ENCODE measurements at places on chromosomes 2 and 18. TPM values are rescaled to one million over a fixed set of nuclear protein-coding genes. Genes with fewer than 3 reads are reported as not detected.

DNA sequence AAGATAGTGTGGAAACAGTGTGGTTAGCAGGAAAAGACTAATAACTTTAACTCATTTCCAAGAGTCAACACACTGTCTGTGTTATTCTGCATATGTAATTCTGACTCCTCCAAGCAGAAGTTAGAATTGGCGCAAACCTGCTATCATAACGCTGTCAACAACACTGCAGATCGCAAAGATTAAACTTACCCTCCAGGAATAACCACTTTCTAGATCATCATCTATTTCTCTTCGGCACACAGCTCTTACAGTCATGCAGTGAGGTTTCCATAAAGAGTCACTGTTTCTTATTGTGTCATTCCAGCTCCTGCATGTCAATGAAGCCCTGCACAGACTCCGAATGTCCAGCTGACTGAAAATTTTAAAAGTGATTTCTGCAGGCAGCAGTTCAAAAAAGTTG is 2.4 kb downstream of the FBXO48 start:
- no peak for DNase-seq

- DNase-seq: no peak
Measured at GRCh38 chr2:6310256-6311215, 555.2 kb downstream of the CMPK2 start.

- no peak for DNase-seq
Measured at GRCh38 chr2:239239607-239240413, 161.0 kb downstream of the HDAC4 start.

GRCh38 chr2:65450393-65450792 is 18.0 kb upstream of the SPRED2 start:
- no peak for DNase-seq

DNA sequence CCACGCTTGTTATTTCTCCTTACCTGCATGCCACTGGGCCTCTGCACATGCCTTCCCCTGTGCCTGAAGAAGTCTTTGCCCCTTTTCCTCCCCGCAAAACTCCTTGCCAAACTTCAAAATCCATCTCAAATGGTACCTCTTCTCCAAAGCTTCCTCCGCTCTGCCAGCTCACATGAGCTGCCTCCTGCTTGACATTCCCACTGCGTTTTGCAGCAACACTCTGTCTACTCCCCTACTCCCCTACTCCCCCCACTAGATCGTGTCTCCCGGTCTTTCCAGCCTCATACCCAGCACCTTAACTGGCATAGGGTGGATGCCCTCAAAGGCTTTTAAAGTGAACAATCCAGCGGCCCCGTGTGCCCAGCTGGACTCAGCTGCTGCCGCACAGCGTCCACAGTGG is 65.8 kb downstream of the TNS1 start:
- no peak for DNase-seq

DNA sequence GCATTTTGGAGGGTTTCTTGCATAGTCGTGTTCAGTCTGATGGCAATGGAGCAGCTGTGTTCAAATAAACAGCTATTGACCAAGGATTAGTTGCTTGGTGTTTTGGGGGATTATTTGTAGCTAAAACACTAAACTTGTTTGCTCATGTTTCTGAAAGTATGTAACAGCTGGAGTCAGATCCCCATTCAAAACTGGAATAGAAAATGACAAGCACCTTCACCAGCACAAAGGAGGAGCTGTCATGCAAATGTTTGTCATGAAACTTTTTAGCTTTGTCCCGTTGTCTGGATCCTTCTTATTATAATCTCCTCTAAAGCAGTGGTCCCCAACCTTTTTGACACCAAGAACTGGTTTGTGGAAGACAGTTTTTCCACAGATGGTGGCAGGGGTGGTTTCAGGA is 96.9 kb upstream of the ZNF236 start:
- DNase-seq: no peak

GRCh38 chr2:99842451-99842850 is 299.9 kb downstream of the AFF3 start:
- no peak for DNase-seq

- peak; percentile 85 for DNase-seq
Measured at GRCh38 chr2:219289537-219290361, 10.6 kb downstream of the DNAJB2 start.

DNA sequence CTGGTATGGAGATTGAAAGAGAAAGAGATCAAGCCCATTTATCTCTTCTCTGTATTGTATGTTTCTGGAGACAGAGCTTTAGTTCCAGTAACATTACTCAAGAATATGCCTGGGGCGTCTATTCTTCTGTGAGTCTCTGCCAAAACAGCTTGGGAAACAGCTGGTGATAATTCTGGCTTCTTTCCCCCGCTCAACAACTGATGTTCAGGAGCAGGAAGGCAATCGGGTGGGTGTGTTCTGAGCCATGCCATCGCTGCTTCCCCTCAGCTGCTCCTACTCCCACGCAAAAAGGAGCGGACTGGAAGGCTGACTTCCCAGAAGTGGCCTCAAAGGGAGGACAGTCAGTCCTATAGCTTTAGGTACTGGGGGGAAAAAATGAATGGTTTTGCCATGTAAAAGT is 695.1 kb downstream of the PLCL1 start:
- no peak for DNase-seq

DNA sequence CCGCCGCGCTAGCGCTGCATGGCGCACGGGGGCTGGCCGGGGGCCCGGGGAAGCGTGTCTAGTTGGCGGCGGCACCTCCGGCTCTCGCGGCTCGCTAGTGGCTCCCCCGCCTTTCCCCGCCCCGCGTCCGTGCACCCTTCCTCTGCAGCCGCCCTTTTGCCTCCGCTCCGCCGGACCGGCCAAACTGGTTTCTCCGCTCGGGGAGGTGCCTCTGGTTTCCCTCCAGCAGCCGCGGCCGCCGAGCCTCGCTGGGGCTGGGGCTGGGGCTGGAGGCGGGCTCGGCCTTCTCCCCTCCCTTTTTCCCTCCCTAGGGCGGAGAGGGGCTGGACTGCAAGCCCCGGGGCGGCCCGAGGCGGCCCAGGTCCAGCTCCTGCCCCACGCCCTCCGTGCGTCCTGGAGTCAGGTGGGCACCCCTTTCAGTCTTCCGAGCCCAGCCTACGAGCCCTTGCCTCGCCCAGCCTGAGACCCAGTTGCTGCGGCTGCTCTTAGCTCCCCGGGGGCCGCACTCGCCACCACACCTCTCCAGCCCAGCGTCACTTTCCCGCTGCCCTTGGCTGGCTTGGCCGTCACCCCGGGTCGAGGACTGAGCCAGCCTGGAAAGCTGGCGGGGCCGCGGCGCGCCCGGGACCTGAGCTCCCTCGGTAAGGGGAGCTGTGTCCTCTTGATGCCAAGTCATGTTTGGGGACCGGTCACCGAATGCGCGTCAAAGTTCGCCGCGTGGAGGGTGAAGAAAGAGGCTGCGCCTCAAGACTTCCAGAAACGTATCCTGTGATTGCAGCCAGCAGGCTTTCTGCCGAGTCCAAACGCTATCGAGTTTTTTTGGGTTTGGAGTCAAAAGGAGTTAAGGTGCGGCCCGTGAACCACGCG is at the start of gene ATP8B1:
Gene ATP8B1 (minus strand): TSS at position 213 of the 867 bp plus-strand sequence. CDS start 71,508 bp downstream, outside the sequence.
- DNase-seq: peak; percentile 84

- DNase-seq: peak; percentile 94
Measured at GRCh38 chr18:79245517-79246001, 150.2 kb upstream of the NFATC1 start.

GRCh38 chr2:151363709-151364108 is 6.3 kb downstream of the TNFAIP6 start:
- no peak for DNase-seq

GRCh38 chr2:74841641-74842040 is 7.7 kb downstream of the HK2 start:
- no peak for DNase-seq

- no peak for DNase-seq
Measured at GRCh38 chr2:23055251-23055650, 329.7 kb upstream of the KLHL29 start.

GRCh38 chr18:40094441-40094840 is 1860.6 kb upstream of the PIK3C3 start:
- DNase-seq: no peak

DNA sequence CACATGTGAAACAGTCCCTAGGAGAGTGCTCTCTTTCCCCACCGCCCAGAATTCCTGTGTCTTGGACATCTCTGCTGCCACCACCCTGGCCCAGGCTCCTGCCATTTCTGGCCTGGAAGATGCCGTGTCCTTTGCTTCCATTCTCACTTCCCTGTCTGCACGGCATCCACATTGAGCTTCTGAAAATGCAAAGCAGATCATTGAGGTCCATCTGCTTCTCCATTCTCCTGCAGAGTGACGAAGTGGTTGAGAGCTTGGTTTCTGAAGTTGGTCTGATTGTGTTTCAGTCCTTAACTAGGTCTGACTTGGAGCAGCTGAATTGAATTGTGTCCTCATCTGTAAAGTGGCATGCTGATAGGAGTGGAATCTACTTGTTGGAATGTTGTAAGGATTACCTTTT is 98.7 kb upstream of the MGAT5 start:
- DNase-seq: no peak

DNA sequence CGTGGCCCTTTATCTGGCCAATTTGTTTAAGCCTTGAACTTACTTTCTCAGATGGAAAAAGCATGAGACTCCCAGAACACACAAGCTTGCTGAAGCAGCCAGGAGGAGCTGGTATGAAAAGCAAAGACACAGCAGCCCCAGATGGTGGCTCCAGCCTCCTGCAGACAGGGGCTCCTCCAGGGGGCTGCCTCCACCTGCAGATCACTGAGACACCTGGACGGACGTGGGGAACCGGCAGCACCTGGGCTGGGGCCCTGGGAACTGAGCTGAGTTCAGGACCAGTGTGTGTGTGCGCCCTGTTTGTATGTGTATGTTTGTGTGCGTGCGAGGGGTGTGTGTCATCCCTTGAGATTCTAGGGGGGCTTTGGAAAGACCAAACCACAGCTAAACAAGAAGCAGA is 8.6 kb downstream of the CYS1 start:
- no peak for DNase-seq

GRCh38 chr2:132366421-132367180 is 50.0 kb upstream of the GPR39 start:
- DNase-seq: no peak

GRCh38 chr2:41644936-41645335 is 402.9 kb upstream of the PKDCC start:
- no peak for DNase-seq

DNA sequence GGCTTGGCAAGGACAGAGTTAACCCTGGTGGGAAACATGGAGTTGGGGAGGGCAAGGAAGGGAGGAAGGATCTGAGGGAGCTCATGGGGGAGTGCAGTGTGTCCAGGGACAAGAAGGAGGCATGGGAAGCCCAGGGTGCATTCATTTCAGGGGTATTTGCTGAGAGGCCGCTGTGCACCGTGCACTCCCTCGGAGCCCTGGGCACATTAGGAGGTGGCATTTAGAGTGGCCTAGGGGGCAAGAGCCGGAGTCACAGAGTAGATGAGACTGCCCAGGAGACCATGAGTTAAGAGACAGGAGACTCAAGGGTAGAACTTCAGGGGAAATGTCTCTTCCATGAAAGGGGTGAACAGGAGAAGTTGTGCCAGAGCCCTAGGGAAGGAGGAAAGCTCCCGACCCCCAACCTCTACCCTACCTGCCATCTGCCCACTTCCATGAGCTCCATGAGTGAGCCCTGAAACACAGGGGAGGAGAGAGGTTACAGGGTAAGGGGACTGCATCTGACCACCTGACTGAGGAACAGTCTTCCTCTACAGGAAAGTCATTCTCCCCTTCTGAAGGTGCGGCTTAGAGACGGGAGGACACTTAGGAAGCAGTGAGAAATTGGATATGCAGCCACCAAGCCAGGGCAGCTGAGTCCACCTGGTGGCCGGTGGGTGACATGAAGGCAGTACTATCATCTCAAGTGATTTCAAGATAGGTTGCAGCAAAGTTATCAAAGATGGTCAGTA is 58.5 kb upstream of the COPS8 start:
- DNase-seq: peak; percentile 49

DNA sequence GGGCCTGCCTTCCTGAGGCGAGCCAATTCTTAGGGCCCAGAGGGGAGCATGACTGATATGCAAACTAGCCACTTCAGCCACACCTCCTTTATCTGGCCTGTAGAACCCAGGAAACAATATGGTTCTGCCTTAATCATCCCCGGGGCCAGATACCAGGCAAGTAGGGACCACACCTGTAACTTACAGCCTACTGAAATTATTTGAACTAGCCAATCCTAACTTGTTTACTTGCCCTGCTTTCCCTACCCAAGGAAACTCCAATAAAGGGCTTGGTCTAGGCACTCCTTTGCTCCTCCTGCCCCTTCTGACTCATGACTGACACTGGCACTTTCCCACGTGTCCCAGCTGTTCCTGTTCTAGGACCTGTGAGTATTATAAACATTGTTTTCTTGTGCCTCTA is 57.6 kb downstream of the MYOM1 start:
- DNase-seq: peak; percentile 8

DNA sequence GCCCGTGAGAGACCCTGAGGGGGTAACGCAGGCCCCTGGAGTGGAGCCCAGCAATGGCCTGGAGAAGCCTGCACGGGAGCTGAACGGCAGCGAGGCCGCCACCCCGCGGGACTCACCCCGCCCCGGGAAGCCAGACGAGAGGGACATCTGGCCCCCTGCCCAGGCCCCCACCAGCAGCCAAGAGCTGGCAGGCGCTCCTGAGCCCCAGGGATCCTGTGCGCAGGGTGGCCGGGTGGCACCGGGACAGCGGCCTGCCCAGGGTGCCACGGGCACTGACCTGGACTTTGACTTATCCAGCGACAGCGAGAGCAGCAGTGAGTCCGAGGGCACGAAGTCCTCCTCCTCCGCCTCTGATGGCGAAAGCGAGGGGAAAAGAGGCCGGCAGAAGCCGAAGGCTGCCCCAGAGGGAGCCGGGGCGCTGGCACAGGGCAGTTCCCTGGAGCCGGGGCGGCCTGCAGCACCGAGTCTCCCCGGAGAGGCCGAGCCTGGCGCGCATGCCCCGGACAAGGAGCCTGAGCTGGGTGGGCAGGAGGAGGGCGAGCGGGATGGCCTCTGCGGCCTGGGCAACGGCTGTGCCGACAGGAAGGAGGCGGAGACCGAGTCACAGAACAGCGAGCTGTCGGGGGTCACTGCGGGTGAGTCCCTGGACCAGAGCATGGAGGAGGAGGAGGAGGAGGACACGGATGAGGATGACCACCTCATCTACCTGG is 35.1 kb downstream of the CTDP1 start:
- no peak for DNase-seq

Gene CACNB4
- not detected for total RNA-seq

Gene DSC3
- total RNA-seq: not detected

Gene C2orf78
- total RNA-seq: not detected

Gene CERKL
- not detected for total RNA-seq

Gene CYP26B1
- 5.4 TPM for total RNA-seq

Gene MC5R
- 0.69 TPM for total RNA-seq

Gene ASPRV1
- total RNA-seq: 2.4 TPM

Gene GAL3ST2
- 1.7 TPM for total RNA-seq

Gene GPBAR1
- not detected for total RNA-seq

Gene BCL11A
- not detected for total RNA-seq

Gene LYPD6B
- total RNA-seq: 1.6 TPM

All from MG63 (cell line).